ENCODE measurements at places on chromosomes 2 and 18.

GRCh38 chr18:36481201-36481657 lies 183.7 kb downstream of the FHOD3 start:
- DNase-seq = no peak

DNA sequence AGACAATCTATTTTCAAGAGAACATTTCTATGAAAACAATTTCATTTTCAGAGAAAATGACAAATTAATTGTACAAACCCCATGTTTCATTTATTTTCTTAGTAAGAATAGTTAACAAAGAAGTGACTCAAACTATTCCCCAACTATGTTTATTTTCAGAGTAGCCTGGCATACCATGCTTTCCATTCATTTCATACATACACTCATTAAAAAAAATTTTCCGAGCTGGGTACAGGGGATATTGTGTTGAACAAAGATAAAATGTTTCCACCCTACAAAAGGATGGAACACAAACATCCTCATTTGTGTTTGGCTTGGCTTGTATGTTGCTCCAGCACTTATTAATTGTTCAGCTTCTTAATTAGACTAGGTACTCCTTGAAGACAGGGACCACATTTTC lies 331.4 kb downstream of the EXOC6B start:
- no peak for DNase-seq

GRCh38 chr18:67402543-67402942 lies 114.0 kb downstream of the DSEL start:
- DNase-seq = no peak

DNA sequence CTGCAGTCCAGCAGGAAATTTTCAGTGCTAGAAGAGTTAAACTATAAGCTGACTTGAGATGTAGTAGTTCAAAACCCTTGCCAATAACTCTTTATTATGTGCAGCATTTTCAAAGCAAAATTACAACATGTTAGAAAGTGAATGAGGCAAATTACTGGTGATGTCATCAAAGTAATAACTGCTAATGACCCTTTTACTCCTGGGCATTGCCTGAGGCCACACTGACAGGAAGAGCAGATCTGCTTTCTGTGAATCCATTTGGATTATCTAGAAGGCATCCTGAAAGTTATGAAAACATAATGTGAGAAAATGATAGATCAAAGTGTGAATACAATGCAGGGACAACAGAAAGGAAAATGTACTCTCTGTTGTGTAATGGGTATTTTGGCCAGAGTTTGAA lies 139.6 kb upstream of the TRIB2 start:
- DNase-seq = peak; percentile 85

GRCh38 chr2:7730449-7730848 lies 813.2 kb downstream of the RNF144A start:
- DNase-seq = no peak

DNA sequence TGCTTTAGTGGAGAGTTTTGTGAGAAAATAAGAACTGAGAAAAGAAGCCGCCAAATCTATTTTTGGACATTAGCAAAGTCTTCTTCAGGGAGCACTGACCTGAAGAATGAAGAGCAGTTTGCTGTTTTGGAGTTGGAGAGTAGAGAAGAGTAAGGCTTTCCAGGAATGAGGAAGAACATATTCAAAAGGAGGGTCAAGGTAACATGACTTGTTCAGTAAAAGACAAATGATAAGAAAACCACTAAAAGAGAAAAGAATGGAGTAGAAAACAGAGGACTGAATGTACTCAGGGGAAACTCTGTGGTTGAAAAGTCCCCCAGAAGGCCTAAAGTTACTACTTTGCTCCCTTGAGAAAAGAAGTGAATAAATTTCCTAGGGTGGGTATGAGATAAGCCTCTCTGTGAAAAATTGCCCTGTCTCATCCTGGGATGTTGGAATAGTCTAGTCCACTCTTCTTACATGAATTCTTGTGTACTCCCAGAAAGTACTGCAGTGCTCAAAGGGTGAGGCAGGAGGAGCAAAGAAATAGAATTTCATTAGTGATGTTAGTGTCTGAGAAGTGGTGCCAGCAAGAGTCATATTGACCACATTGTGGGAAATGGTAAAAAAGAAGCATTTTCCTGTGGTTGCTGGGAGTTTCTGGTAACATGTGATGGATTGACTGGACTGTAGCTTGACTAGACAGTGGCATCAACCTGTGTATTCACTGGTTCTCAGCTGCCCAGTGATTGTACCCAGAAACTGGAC lies 27.8 kb downstream of the MBD5 start:
- DNase-seq = no peak

DNA sequence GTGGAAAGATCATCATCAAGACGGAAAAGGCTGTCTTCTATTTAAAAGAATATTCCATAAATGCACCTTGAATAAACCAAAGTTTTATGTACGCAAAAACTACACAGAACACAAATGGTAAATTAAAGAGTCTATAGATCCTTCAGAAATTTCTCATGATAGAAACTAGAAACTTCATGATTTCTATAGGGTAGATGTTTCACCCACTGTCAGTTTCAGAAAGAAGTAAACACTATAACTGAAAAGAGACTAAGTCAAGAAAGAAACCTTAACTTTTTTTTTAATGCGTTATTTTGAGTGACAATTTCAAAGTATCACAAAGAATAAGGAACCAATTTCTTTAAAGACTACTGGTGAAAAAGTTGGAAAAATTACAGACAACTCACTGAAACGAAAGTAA lies 41.9 kb upstream of the CHAC2 start:
- no peak for DNase-seq

DNA sequence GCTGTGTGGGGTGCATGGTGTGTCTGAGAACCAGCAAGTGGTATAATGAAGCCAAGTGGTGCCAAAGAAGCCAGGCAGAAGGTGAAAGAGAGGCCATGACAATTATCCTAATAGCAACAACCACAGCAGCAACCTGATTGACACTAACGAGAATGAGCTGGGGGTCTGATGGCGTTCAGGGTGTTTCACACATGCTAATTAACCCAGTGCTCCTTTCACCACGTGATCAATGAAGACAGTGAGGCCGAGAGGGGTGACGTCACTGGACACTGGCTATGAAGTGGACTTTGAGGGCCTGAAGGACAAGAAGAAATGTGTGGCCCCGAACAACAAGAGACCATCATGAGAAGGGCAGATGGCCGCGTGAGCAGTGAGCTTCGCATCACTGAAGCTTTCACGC lies 364.4 kb upstream of the ID2 start:
- DNase-seq = no peak

DNA sequence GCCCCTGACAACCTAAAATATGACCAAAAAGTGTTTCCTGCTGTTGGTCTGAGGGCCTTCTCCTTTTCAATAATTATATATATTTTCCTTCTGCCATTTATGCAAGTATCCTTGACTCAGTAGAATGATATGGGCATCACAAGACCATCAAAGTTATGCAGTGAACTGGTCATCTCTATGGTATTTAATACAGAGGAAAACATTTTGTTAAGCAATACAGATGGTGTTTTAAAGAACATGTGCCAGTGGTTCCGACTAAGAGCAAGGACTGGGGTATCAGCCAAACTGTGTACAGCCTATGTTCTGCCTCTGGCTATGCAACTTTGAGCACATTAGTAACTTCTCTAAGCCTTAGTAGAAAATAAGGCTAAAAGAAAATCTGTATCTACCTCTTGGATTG lies 179.0 kb downstream of the TRABD2A start:
- no peak for DNase-seq

DNA sequence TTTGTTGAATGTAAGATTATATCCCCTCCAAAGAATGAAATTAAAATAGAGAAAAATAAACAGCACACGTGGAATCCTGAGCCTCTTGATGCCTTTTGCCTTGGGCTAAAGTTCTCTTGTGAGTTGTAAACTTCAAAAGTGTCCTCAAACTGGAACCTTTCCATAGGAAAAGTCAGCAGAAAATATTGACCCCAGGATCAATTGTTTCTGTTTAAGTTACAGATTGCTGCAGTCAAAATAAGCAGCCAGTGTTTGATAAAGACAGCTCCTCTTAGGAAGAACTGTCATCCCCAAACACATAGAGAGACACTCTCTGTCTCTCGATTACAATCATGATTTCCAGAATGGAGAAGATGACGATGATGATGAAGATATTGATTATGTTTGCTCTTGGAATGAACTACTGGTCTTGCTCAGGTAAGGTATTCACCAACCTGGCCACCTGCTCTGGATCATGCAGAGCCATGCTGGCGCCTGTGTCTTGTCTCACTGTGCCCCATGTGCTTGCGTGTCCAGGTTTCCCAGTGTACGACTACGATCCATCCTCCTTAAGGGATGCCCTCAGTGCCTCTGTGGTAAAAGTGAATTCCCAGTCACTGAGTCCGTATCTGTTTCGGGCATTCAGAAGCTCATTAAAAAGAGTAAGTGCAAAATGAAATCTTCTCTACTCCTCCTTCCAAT lies at the start of gene SPP2:
SPP2 (plus strand) TSS at position 248 of the 681 bp plus-strand sequence; CDS start at position 333, 85 bp downstream.
- no peak for DNase-seq

DNA sequence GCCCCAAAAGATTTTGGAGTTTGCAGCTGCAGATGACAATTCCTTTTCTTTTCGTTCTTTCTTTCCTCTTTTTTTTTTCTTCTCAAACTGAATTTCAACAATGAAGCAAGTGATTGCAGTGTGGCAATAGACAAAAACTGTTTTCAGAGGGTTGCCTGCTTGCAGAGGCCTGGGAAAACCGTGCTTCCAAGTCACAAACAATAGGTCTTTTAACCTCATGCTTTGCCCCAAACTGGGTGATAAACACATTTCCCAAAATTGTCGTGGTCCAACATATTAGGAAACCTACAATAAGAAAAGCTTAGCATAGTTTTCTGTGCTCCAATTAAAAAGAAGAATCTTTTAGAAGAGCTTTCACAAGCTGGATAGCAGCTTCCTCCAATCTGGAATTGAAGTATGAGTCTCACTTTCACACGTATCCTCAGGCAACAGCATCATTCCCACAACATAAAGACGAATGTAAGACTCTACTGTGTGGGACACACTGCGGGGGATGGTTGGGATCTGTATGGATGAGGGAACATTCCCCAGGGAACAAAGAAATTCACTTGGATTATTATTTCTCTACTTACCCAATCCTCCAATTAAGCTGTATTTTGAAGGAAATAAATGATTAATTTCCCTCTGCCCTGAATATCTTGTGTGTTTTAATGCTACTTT lies 656.1 kb downstream of the RNF144A start:
- DNase-seq = no peak

- DNase-seq = no peak
Observed at GRCh38 chr2:225025917-225026571, 16.2 kb downstream of the DOCK10 start.

GRCh38 chr2:8496617-8497016 lies 185.2 kb upstream of the ID2 start:
- no peak for DNase-seq

DNA sequence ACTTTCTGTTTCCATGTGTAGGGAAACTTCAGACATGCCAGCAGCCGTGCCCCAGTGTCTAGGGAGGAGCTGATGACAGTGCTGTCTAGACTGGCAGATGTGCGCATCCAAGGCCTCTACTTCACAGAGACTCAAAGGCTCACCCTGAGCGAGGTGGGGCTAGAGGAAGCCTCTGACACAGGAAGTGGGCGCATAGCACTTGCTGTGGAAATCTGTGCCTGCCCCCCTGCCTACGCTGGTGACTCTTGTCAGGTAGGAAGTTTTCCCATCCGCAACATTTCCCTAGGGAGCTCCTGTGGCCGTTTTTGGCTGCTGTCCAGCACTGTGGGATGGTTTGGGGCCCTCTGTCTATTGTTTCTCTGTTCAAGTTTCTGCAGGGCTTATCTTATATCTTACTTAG lies 143.1 kb upstream of the TTC39C start:
- DNase-seq = peak; percentile 41

DNA sequence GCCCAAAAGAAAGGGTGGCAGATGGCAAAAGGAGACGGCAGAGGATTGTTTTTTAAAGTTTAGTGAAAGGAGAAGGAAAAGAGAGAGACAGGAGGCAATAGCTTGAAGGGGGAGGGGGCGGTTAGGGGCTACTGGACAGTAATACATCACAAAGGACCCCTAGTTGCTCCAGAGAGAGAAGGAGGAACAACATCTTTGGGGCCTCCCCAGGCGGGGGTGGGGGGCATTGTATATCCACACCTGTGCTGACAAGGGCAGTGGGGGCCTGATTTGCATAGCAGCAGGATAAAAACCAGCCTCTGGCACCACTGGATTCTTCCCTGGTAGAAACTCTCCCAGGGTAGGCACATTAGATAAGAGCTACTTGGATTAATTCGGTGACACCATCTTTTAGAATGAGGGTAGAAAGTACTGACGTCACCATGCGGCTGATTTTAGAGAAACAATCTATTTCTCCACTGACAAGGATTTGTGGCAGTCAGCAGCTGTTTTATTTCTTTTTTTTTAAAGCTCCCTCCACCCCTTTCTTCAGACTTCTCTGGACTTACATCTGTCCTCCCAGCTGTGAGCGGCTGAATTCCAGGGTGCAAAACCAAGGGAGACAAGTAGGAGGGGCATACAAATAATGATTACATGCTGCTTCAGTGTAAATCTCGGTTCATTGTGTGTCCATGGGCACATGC lies 199.8 kb upstream of the NRP2 start:
- DNase-seq = no peak

- no peak for DNase-seq
Observed at GRCh38 chr2:171629113-171629512, 58.2 kb upstream of the DYNC1I2 start.

- no peak for DNase-seq
Observed at GRCh38 chr2:161420406-161421074, 4.4 kb downstream of the TBR1 start.

GRCh38 chr2:21431078-21431477 lies 307.3 kb downstream of the TDRD15 start:
- no peak for DNase-seq

DNA sequence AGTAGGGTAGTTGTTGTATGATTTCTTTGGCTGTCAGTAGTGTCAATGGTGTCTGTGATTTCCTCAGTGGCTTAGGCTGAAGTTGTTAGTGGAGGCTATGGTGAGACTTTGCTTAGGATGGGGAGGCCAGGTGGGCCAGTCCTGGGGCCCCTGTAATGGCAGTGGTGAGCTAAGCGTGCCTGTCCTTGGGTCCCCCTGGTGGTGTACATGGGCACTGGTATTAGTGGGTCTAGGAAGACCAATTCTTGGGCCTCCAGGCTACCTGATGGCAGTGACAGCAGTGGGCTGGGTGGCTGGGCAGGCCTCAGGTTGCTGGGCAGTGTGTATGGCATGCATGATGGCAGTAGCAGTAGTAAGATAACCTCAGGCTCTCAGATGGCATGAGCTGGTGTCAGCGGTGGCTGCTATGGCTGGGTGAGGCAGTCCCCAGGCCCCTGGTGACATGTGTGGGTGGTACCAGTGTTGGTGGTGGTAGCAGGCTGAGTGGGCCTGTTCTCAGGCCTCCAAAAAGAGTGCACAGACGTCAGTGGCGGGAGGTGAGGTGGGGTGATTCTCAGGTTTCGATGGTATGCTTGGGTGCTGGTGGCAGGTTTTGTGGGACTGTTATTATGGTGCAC lies 103.2 kb downstream of the KLHL14 start:
- no peak for DNase-seq

Measured in NCI-H1417 (cell line).